GM13976 (cell line): ENCODE measurements at places on chromosomes 1 and 21.

DNA sequence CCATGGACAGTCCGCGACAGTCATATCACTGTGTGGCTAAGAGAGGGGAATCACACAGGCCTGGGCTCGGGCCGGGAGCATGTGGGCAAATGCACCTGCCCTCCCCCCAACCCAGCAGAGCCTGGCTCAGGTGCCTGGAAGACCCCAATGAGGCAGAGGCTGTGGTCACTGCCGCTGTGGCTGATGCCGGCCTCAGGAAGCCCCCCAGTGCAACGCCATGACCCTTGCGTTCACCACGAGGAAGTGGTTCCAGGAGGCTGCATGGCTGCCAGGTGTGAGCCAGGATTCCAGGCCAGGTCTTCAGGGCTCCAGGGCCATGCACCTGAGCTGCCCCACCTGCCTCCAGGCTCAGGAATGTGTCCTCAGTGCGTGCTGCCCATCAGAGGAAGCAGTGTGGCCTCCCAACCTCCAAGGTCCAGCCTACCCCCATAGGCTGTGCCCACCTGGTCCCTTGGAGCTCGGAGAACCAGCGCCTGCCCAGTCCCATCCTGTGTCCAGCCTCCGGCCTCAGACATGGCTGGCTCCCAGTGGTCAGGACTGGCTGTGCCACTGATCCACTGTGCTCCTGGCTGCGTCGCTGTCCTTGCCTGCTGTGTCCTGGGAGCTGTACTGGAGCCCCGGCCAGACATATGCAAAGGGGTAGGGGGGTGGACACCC is 8.0 kb downstream of the ARHGEF16 start:
- DNase-seq, result no peak

- DNase-seq, result peak; percentile 58
Measured at GRCh38 chr1:161427733-161428516, 60.2 kb upstream of the CFAP126 start.

DNA sequence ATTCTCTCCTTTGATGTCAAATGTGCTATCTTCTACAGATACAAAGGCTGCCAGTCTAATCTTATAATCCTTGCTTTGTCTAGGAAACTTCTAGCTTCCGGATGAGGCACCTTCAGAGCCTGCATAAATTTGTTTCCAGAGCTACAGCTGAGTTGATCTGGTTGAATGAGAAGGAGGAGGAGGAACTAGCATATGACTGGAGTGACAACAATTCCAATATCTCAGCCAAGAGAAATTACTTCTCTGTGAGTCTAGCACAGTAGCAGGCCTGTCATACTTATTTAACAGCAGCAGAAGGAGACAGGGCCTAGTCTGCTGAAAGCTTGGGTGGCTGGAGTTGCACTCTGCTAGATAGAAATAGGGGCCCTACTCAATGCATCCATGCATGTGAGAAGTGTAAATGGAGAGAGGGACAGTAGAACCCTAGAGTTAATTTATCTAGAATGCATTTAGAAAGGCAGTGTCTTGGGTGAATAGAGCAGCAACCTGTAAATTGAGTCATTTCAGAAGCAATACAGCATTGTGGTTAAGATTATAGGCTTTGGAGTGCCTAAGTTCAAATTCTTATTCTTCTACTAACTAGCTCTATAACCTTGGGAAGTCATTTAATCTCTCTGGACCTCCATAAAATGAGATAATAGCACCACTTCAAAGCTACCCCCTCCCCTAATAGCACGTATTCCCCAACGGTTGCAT is 89.0 kb downstream of the MACF1 start:
- no peak for DNase-seq

DNA sequence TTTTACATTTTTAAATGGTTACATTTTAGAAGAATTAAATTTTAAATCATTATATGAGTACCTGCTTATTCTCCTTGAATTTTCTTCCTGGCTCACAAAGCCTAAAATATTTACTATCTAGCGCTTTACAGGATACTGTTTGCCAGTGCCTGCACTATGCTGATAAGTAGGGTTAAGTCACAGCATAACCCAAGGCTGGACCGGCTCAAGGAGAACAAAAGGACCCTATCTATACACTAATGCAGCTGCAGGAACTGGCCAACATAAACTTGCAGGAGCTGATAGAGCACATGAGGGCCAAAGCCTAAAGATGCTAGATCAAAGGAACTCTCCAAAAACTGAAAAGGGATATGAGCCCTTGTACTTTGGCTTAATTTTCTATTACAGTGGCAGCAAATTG is 1086.9 kb upstream of the TMPRSS15 start:
- no peak for DNase-seq

GRCh38 chr1:97893844-97894243 is 27.0 kb downstream of the DPYD start:
- no peak for DNase-seq
